ENCODE measurements at places on chromosomes 5 and 9.

DNA sequence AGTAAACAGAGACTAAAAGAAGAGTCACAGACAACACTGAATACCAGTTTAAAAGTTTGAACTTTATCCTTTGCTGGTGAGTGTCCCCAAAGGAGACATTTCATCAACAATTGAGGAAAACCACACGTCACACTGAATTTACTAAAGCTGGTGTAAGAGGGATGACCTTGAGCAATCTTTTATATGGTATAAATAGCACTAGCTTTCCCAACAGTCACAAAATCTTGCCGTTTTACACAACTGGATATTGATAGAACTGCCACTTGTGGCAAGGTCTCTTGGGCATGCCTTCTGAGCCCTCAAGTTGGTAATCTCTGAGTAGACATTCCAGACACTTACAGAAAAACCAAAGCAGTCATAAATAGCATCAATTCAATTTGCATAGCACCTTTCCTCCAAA is 311.5 kb upstream of the TARS1 start:
- DNase-seq: no peak

DNA sequence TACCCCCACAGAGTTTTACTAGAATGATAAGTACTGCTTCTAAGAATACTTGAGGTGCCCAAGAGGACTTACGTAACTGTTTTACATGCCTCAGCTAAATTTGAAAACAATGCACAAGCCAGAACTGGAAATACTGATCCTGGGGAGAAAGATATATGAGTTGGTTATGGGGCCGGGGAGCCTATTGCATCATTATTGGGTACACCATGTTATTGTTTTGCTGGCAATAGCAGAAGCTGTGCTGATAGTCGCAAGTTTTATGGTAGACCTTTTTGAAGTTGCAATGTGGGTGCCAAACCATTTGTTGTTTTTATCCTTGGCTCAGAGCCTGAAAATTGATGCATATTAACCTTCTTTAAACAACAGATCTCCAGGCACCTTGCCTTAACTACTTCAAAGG is 108.4 kb upstream of the DHFR start:
- no peak for DNase-seq

DNA sequence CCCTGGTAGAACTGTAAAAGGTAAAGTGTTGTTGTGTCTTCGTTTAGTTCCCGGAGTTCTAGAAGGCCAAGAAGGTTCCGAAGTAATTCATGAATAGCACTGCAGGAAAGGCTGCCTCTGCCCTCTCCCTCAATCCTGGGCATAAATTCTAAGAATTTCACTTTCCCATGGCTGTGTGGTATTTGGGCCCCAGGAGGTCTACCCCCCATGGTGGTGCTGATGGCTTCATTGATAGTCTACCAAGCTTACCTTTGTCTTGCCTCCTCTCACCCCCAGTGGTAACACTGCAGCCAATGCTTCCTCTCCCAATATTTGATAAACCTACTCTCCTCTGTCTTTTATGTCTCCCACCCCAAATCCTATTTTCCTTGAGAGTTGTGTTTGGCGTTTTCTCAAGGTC is 39.5 kb downstream of the ADAMTS16 start:
- DNase-seq: no peak

GRCh38 chr9:135400496-135400895 is 79.1 kb upstream of the PPP1R26 start:
- DNase-seq: no peak

GRCh38 chr9:127884427-127884911 is 7.0 kb upstream of the AK1 start:
- no peak for DNase-seq

- no peak for DNase-seq
Measured at GRCh38 chr9:933356-933755, 43.1 kb upstream of the DMRT3 start.

GRCh38 chr9:112331674-112331952 is 1.8 kb downstream of the PTBP3 start:
- no peak for DNase-seq

- DNase-seq: no peak
Measured at GRCh38 chr9:82606071-82606470, 456.9 kb downstream of the RASEF start.

GRCh38 chr9:131276094-131276888 is at the start of gene FAM78A:
TSS of gene FAM78A (minus strand) at chr9:131276510. CDS start at chr9:131276179, 331 bp downstream.
- DNase-seq: no peak

DNA sequence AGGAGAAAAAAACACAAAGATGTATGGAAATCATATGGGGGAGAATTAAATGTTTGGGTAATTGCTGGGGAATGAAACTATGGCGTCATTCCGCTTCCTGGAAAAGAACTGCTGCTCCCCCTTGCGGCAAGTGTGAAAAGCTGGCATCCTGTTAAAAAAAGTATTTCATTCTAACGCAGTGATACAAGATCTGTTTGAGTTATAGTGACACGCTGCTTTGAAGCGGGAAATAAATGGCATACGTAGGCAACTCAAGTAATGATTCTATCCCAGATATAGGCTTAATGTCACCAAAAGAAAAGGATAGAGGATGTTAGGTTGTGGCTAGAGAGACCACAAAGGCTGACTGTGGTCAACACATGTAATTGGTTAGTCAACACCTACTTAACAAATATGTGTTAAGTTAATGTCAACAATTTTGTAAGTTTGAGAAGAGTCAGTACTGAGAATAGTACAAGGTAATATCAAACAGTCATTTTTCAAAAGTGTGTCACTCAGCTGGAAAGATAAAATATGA is 70.2 kb upstream of the ALDH1A1 start:
- peak; percentile 3 for DNase-seq

DNA sequence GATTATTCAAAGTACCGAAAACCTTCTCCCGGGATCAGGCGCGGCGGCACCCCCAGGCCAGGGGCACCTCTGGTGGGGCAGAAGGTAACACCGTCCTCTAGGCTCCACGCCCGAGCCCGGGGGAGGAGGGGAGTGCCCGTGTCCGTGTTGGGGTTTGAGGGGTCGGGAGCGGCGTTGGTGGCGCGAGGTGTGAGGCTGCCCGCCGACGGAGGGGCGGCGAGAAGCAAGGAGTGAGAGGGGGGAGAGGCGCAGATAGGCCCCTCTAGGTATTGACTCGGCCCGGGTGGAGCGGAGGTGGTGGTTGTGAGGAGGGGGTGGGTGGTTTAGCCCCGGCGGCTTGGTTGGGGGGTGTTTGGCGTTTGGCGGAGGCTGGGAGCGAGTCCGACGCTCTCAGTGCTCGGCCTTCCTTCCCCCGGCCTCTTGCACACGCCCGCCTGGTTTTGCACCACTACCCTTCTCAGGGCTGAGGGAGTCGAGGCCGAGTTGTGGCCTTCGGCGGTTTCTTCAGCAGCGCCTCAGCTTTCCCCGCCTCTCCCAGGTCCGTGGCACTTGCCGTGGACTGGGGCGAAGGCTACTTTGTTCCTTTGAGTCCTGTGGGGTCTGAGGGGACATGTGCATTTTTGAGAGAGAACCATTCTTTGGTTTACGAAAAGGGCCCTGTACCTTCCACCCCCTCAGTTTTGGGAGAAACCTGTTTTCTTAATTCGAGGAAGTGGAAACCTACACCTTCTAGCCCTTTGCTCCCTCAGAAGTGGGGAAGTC is 450 bp downstream of the GPBP1 start:
- DNase-seq: no peak

DNA sequence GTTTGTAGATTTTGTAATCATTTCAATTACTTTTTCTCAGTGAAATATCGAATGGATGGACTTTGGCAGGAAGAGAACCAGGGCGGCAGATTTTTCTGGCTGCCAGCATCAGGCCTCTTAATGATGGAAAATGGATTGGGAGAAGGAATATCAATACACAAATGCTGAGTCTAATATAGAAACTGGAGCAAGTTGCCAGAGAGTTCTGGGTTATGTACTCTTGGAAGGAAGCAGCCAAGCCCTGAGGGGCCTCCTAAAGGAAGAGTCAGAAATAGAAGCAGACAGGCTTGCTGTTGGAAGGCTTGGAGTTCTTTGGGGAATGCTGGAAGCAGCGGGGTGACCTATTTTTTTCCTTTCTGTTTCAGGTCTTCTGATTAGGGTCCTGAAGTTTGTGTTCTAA is 428.6 kb downstream of the DMAC1 start:
- no peak for DNase-seq

DNA sequence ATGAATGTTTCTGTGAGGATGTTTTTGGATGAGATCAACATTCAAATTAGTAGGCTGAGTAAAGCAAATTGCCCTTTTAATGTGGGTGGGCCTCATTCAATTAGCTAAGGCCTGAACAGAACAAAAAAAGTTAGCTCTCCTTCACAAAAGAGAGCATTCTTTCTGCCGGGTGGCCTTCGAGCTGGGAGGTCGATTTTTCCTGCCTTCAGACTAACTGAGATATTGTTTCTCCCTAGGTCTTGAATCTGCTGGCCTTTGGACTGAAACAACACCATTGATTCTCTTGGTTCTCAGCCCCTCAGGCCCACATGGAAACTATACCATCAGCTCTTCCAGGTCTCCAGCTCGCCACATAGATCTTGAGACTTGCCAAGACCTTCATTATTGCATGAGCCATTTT is 29.1 kb upstream of the FREM1 start:
- no peak for DNase-seq

DNA sequence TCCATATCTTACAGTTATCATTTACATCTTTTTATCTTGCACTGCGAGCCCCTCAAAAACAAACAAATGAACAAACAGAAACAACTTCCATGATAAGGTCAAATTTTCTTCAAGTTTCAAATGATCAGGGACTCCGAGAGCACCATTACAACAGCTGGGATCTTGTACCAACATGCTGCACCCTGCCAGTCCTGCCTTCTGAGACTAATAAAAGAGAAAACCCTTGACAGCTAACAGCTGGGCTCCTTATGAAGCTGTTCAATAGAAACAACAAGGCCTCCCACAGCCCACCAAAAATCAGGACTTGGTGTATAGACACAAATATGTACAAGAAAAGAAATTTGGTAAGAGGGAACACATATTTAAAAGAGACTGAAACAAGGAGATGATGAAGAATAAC is 985.3 kb upstream of the DMAC1 start:
- no peak for DNase-seq

DNA sequence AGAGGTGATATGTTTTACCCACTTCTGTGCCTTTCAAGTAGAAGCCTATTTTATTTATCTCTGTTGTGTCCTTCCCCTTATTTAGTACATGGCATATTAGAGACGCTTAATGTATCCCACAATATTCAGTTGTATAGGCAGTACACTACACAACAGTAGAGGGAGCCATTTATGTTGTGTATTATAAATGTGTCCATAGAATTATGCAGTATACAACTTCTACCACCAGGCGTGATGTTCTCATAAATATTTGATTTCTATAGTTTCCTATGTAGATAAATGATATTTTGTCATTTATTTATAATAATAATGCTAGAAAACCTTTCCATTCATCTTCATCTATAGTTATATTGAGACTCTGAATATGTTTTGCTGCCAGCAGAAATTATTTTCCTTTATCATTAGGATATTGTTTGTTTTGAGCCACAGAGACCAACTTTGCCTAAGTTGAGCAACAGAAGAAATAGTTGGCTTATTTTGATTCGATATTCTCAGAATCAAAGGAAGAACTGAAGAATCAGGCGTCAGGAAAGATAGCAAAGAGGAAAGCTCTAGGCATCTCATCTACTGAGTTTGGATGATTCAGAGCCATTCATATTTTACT is 81.7 kb downstream of the ADAMTS19 start:
- no peak for DNase-seq

DNA sequence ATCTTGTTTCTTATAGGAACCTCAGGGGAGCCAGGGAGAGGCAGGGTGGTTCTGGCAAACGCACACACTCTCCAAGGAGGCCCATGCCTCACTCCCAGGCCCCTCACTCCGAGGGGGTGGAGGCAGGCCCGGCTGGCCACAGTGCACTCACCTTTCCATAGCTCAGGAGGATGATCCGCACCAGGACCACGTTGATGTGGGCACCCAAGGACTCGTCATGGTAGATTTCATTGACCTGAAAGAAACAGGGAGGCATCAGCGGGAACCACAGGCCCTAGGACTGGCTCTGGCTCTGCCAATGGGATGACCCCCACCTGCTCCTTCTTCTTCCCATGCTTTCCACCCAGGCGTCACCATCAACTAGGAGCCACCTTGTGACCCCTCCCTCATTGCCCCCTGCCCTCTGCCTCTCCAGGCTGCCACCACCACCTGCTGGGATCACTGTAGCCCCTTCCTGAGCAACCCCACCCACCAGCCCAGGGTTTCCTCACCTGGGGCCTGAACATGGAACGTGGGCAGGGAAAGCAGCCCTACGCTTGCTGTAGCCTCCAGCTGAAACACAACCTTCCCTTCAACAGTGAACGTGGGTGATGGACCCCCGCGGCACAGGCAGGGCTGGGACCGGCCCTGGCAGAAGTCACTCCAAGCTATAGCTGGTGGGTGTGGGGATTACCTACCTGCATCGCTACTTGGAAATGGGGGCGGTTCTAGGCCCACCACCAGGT is 120.9 kb downstream of the ZNF354C start:
- DNase-seq: no peak

DNA sequence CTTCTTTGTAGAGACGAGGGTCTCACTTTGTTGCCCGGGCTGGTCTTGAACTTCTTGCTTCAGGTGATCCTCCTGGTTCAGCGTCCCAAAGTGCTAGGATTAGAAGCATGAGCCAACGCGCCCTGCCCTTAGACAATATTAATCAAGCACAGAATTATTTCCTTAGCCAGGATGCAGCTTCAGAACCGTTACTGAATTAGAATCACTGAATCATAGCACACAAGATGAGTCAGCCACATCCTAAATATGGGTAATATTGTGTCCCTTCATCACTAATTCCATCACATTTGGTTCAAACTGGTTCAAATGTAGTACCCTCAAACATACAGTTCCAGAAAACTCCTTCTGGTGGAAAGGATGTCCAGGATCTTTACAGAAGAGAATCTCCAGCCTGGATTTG is 82.7 kb downstream of the BNC2 start:
- no peak for DNase-seq

- DNase-seq: no peak
Measured at GRCh38 chr9:132639322-132639721, 30.5 kb downstream of the DDX31 start.

GRCh38 chr9:82334286-82334685 is 345.7 kb downstream of the SPATA31D1 start:
- no peak for DNase-seq

DNA sequence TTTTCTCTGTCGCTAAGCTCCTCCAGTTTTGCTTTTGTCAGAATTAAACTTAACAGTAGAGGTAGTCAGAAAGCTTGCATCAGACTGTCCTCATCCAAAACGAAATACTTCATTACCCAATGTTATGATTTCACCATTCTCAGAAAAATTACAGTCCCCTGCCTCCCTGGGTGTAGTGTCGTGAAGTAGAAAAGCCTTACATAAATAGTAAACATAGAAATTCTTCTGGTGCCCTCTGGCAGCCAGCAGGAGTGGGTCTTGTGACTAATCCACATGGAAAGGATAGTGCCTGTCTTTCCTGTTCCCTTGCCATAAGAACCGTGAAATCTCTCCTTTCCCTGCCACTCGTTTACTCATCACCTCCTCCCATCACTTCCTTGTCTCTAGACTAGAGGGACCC is 230.6 kb downstream of the GNA14 start:
- DNase-seq: no peak

GRCh38 chr5:123350742-123351141 is 72.5 kb downstream of the CEP120 start:
- no peak for DNase-seq

GRCh38 chr5:139295346-139296057 is 2.0 kb downstream of the MATR3 start:
- DNase-seq: no peak

All from GM12878 (cell line).